ENCODE measurements at places on chromosomes 16 and 17.

DNA sequence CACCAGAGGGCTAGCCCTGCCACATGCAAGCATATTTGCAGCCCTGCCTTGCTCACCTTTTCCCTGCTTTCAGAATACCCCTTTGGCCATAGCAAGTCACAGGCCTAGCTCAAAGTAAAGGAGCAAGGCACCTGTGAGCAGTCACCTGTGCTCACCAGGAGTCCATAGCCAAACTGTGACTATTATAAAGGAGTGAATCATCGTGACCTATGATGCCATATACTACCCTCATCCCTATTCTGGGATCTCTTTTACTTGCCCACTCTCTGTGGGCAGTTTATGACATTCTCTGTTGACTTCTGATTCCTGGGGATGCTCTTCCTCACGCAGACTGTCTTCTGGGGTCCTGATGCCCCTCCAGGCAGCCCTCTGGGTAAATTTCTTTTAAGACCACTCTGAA, 200.5 kb upstream of the NLRP1 start:
- DNase-seq: no peak

DNA sequence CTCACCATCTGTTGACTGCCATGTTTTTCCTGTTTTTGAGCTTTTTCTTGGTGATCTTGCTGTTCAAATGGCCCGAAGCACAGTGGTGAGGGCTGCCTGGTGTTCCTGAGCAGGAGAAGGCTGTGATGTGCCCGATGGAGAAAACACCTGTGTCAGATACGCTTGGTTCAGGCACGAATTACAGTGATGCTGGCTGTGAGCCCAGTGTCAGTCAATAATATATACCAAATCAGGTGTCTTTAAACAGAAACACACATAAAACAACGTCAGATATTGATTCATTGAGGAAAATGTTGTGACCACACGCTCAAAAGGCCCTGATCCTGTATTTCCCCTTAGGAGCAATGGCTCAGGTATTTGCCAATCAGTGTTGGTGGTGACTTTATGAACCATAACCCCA, 111.7 kb downstream of the SDR42E1 start:
- DNase-seq: no peak

GRCh38 chr16:87006789-87007745, 310.1 kb downstream of the C16orf95 start:
- no peak for DNase-seq

DNA sequence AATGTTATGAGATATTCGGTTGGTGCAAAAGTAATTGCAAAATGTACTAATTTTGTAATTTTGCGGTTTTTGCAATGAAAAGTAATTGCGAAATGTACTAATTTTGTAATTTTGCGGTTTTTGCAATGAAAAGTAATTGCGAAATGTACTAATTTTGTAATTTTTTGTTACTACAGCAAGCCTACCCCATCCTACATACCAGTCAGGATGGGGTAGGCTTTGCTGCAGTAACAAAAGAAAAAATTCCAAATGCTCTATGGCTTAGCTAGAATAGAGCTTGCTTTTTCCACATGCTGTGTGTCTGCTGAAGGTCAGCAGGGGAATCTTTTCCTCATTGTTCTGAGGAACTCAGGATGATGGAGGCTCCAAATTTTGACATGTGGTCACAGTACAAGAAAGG, 83.3 kb upstream of the GPRC5B start:
- DNase-seq: no peak

GRCh38 chr17:1154704-1155103, 25.1 kb downstream of the ABR start:
- DNase-seq: no peak

- DNase-seq: no peak
Observed at GRCh38 chr16:72814226-72814625, 233.7 kb downstream of the ZFHX3 start.

DNA sequence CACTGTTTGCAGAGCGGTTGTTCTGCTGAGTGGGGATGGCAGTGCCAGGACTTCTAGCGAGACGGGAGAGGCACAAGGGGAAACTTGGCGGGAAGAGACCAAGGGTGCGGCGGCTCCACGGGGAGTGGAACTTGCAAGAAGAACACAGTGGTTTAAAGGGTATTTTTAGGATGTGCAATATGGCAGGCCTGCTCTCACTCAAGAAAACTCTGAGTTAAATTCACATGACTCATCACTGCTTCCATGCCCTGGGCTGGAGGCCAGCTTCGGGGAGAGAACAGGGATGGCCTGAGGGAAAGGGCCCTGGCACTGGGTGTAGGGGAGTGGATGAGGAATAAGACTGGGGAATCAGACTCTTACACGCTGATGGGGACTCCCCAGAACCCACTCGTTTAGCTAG, 13.3 kb upstream of the CD300LD start:
- DNase-seq: no peak

- no peak for DNase-seq
Observed at GRCh38 chr16:89073346-89074071, 20.1 kb upstream of the ACSF3 start.

DNA sequence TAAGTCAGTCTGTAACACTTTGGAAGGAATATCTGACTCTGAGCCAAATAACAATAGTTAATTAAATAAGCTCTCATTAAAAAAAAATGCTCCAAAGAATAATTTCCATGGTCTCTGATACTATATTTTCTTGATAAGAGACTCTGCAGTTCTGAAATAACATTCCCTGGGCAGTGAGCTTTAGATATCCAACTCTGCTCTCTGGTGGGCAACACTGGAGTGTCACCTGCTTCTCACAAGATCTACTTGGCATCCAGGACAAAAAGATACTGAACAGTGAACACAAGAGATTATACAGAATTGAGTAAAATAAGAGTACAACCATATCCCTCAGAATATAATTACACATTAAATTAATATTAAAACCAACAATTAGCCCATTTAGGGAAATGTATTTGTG, 13.7 kb downstream of the BLMH start:
- no peak for DNase-seq

GRCh38 chr16:88086571-88087516, 135.6 kb downstream of the BANP start:
- DNase-seq: no peak

GRCh38 chr17:49388290-49388640, 26.2 kb upstream of the ZNF652 start:
- DNase-seq: no peak

GRCh38 chr17:72646176-72646575, 446.3 kb downstream of the SLC39A11 start:
- no peak for DNase-seq

DNA sequence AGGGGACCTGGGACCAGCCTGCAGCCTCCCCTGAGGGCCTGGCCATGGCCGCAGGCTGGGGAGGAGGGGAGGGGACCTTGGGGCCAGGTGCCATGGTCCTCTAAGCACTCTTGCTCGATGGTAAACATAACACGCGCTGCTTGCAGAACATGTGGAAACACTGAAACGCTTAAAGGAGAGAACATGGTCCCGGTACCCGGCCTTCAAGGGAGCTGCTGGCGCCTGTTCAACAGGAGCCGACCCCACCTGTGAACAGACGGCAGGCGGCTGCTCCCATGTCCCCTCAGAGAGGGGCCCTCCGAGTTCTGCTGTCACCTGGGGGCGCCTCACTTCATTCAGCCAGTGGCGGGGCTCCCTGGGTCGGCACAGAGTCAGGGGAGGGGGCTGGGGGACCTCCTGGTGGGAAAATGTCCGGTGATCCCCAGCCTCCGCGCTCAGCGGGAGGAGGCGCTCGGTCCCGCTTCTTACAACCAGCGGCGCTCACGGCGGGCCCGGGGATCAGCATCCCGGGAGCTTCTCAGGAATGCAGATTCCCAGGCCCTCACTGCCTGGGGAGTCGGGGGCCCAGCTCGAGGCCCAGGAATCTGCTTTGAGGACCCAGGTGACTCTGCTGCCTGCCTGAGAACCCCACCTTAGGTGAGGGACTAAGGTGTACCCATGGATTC, 854 bp upstream of the SSTR5 start:
- no peak for DNase-seq

DNA sequence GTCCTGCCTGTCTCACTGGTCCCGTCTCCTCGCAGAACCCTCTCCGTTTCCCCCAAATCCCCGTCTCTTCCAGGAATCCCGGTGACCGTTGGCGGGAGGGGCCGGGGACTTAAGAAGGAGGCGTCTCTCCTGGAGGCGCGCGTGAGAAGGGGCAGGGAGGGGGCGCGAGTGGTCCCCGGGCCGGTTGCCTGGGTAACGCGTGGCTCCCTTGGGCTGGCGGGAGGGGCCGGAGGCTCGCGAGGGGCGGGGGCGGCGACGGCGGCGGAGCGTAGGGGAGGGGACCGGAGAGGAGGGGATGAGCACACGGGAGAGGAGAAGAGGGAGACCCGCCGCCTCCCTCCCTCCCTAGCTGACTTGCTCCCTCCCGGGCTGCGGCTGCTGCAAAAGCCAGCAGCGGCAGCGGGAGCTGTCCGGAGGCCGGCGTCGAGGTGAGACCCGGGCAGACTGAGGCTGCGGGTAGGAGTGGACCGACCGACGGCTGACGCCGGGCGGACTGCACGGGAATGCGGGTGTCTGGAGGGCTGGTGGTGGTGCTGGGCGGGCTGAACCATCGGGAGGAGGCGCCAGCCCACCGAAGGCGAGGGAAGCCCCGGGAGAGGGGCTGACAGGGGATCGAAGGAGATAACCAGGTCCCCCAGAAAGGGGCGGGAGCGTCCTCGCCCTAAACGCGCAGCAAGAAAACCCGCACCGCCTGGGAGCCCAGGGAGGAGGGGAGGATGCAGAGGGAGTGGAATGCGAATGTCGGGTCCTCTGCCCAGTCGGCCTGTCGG, at the start of gene PRRT2:
PRRT2 (plus strand) TSS at position 298 of the 770 bp plus-strand sequence. CDS start 862 bp downstream, outside the sequence.
- no peak for DNase-seq

DNA sequence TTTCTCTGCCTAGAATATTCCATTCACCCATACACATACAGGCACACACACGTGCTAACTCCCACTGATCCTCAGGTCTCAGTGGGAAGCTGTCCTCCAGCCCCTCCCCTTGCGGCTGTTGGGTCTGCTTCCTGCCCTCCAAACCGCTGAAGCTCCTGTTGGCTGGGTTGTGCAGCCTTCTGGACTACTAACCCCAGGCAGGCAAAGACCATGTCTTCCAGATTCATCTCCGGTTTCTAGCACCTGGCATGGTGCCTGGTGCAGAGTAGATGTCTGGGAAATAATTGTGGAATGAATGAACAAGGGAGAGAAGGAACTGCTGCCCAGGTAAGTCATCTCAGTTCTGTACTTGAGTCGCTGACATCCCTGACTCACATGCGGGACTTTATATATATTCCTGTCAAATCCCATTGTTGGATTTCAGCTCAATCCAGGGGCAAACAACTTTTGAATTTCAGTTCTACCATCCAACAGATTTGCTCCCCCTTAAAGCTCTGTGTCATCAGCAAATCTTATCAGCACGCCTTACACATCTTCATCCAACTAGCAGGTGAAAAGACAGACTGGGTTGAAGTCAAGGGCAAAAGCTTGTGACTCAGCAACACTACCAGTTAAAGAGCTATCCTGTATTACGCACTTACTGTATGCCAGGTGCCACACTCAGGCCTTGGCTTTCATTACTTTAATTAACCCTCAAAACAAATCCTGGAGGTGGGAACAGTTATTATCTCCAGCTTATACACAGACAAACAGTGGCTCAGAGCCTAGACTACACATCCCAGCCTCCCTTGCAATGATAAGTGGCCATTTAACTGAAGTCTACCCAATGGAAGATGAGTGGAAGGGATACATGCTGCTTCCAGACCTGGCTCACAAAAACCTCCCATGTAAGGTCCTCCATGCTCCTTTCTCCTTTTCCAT, 51.1 kb downstream of the SRCIN1 start:
- DNase-seq: no peak

DNA sequence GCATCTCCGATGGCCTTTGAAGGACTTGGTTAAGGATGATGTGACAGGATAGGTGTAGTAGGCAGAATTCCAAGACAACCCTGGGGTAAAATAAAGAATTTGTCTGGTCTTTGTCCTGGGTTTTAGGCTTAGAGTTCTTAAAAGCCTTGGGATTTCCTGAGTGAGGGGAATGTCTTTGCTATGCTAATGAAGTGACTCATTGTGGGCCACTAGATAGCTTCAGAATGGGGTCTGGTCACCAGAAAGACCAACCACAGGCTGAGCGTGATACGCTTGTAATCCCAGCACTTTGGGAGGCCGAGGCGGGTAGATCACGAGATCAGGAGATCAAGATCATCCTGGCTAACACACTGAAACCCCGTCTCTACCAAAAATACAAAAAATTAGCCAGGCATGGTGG, 182.8 kb upstream of the TOX3 start:
- no peak for DNase-seq

GRCh38 chr17:7656958-7657609, 6.4 kb downstream of the ATP1B2 start:
- DNase-seq: no peak

DNA sequence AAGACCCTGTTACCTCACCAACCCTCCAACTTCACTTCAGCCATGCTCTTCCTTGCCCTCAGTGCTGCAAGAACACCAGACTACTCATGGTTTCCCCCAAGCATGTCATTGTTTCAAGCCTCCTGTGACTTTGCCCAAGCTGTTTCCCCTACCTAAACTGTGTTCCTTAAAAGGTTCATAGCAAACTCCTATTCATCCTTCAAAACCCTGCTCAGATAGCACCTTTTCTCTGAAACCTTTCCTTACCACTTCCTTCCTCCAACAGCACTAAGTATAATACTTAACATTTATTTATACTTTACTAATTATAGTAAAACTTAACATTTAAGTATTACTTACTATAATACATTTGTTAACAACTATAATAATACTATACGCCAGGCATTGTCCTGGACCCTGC, 136.2 kb downstream of the CCT6B start:
- DNase-seq: no peak

DNA sequence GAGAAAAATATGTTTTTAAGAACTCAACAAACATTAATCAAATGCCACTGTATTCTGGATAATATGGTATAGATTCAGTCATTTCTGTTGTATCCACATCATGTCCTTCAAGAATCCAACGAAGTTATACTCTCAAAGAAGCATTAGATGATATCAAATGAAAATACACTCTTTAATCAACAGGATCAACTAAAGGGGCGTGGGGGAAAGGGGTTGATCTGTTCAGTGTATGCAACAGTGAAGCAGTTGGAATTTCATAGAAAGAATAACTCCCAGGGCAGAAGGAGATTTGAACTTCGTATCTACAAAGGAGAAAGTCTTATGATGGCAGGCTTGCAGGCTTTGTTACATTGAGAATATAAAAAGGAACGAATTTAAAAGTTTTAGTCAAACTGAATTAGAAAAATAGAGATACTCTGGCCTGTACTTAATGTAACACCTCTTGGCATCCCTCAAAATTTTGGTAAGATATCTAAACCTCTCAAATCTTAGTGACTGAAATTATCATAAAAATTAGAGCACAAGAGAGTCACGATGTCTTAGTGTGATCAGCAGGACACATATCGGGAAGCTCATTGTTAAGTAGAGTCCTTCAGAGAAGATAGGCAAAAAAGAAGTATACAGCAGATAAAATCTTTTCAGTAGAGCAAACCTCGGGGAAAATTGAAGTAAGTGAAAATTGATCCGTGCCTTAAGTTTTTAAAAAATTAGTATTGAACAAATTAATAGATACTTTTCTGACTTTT, 431.4 kb downstream of the KCNJ18 start:
- DNase-seq: no peak

All from stimulated activated CD4-positive, alpha-beta T cell treated with anti-CD3 and anti-CD28 coated beads, Interleukin-2, amount 100 ng/mL, for 48 hours (primary cell).